ENCODE measurements at places on chromosomes 1 and 21.

DNA sequence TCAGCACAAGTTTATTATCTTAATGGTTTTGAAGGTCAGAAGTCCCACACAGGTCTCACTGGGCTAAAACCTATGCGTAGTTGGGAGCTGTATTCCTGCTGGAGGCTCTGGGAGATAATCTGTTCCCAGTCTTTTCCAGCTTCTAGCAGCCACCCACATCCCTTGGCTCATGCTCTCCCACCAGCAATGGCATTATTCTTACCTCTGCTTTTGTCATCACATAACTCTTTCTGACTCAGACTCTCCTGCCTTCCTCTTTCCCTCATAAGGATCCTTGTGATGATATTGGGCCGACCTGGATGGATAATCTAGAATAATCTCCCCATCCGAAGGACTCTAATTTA is 122.2 kb upstream of the PRDX6 start:
- no peak for DNase-seq

DNA sequence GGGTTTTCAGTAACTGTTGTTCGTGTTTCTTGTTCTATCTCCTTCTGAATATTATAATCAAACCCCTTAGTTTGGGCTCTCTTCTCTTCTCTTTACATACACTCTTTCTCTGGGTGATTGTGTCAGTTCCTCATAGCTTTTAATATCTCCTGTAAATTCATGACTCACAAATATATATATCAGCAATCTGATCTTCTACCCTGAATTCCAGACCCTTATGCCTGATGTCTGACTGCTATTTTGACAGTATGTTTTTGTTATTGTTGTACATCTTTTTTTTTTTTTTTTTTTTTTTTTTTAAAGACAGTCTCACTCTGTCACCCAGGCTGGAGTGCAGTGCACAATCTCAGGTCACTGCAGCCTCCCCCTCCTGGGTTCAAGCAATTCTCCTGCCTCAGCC is 70.8 kb upstream of the MPC2 start:
- DNase-seq, result no peak

DNA sequence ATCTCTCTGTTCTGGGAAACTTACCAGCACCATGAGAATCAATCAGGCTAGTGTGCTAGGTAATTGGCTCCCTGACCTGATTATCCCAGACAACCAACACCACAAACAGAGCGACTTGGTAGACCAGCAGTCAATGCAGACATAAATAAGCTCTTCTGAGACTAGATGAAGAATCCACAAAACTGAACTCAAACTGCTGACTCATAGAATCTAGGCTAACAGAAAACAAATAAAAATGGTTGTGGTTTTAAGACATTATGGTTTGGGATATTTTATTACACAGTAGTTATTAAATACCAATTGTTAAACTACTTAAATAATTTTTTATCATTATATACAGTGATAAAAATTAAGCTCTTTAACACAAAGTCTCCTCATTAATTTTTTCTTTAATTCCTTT is 535.7 kb downstream of the COL11A1 start:
- DNase-seq, result no peak

DNA sequence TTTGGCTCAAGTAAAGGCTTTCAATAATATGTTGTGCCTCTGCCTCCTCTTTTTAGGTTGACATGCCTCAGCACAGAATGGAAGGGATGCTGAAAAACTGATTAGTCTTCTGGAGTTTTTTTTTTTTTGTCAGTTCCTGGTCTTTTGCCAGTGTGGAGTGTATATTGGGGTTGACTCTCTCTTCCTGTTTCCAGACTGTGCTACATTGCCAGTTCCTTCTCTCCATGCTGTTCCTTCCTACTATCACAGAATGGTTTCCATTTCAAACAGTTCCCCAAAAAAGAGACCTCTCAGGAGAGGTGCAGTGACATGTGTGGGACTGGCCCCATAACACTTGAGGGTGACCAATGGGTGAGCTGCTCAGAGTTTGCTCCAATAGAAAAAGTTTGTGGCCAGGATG is 101.7 kb upstream of the ETV3 start:
- DNase-seq, result no peak

Data from DMS79 (cell line).